ENCODE measurements at places on chromosomes 16 and 17.

GRCh38 chr17:10875984-10876555 is 38.2 kb upstream of the PIRT start:
- DNase-seq = peak; percentile 57

DNA sequence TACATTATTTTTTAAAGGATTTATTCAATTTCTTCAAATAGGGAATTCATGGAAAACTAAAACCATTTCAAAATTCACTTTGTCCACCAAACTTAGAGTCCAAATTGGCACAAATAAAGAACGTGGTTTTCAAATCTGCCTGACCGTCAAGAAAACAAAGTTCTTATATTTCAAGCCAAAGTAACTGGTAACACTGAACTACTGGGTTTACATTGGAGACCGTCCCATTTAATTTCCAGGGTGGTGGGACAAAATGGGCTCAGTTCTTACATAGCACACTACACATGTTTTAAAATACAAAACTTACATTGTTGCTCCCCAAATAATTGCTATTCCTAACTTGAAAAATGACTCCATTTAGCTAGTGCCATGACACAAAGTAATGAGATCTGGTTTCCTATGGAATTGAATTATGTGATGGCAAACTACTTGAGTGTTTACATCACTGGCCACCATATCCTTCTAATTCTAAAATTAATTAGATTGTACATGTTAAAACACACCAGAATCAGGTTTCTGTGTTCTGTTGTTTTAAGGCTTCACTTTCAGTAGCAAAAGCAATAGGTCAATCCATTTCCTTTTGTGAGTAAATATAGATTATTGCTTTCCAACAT is 6.5 kb downstream of the PSME3IP1 start:
- DNase-seq = no peak

GRCh38 chr17:7715936-7716886 is 1.3 kb upstream of the DNAH2 start:
- no peak for DNase-seq

DNA sequence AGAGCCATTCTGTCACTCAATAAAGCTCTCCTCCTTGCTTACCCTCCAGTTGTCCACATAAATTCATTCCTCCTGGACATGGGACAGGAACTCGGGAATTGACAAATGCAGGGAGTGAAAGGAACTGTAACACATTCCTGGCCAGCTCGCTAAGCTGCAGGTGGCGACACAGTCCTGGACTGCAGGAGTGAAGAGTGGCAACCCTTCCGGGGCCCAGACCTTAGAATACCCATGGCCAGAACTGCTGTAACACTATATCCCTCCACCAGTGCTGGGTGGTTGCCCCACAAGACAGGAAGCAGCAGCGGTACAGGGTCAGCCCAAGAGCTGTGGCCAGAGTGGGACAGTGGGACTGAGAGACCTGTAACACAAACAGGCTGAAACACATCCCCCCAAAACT is 30.3 kb upstream of the KIF2B start:
- DNase-seq = no peak

DNA sequence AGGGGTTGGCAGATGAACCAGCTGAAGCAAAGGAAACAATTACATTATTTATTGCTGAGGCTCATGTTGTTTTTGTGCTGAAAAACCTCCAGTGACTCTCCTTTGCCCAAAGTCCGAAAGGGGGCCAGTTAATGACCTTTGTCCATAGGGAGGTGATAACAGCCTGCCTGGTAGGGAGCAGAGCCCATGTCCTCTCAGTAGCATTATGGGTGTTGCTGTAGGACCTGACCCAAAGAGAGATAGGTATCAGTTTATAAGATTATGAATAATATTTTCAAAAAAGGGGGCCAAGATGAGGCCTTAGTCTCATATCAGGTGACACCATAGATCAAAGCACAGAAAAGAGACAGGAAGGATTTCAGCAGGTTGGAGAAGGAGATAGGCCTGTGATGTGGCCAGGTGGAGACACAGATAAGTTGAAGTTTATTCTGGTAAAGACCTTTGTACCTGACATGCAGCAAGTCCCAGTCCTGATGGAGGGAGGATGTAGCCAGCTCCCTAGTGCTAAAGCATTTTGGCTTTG is 55.1 kb downstream of the CENPV start:
- no peak for DNase-seq

- no peak for DNase-seq
Measured at GRCh38 chr16:73739049-73739769, 557.4 kb upstream of the PSMD7 start.

GRCh38 chr17:67818110-67819002 is 6.9 kb upstream of the BPTF start:
- DNase-seq = no peak

- DNase-seq = no peak
Measured at GRCh38 chr17:8466873-8467272, 31.2 kb downstream of the NDEL1 start.

GRCh38 chr17:15238676-15239422 is 26.3 kb downstream of the PMP22 start:
- no peak for DNase-seq
